ENCODE measurements at places on chromosomes 11 and 22. TPM values are rescaled to one million over a fixed set of nuclear protein-coding genes. Genes with fewer than 3 reads are reported as not detected.
A peak's percentile ranks its signal among the peaks of the same experiment; 100 is the strongest.

GRCh38 chr11:101010899-101011298, 118.7 kb downstream of the PGR start:
- H3K4me1 ChIP-seq = no peaks in the 10 kb centered on the region
- H3K27me3 ChIP-seq = no peaks in the 10 kb centered on the region
- H3K36me3 ChIP-seq = no peaks in the 10 kb centered on the region
- H3K27ac ChIP-seq = no peak overlapping the region
- DNase-seq = peak; percentile 24

- no peak for DNase-seq
- no peaks in the 10 kb centered on the region for H3K4me1 ChIP-seq
- no peak overlapping the region for H3K27ac ChIP-seq
- H3K4me3 ChIP-seq = no peak overlapping the region
These were observed 15.5 kb upstream of the RASD2 start for GRCh38 chr22:35524966-35525686.

DNA sequence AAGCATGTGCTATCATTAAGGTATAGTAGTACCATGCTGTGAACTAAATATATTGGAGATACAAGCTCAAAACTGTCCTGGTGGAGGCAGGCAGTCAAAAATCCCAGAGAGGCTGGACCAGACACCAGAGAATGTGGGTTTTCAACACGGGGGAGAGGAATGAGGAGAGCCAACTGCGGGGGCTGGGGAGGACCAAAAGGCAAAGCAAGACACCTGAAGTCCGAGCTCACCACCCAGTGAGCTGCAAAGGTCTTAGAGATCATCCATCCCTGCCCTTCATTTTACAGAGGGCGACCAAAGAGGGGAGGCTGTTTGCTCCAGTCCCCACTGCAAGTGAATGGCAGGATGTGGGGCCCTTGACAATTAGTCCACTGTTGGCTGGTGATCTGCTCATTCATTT, 10.0 kb downstream of the RIBC2 start:
- no peaks in the 10 kb centered on the region for H3K27me3 ChIP-seq
- H3K27ac ChIP-seq = no peak overlapping the region
- H3K4me1 ChIP-seq = no peaks in the 10 kb centered on the region
- H3K4me3 ChIP-seq = no peak overlapping the region
- DNase-seq = no peak

The MMP27 gene
- total RNA-seq = not detected

Measured in neural progenitor cell (in vitro differentiated cells).